ENCODE measurements at places on chromosomes 2 and 18.

- no peak for DNase-seq
Observed at GRCh38 chr2:217650716-217651360, 352.0 kb downstream of the TNS1 start.

- no peak for DNase-seq
Observed at GRCh38 chr2:44061876-44062275, 66.1 kb upstream of the LRPPRC start.

- DNase-seq = peak; percentile 30
Observed at GRCh38 chr2:191637182-191638078, 40.5 kb upstream of the NABP1 start.

- DNase-seq = no peak
Observed at GRCh38 chr2:42359304-42359964, 1.6 kb downstream of the COX7A2L start.

DNA sequence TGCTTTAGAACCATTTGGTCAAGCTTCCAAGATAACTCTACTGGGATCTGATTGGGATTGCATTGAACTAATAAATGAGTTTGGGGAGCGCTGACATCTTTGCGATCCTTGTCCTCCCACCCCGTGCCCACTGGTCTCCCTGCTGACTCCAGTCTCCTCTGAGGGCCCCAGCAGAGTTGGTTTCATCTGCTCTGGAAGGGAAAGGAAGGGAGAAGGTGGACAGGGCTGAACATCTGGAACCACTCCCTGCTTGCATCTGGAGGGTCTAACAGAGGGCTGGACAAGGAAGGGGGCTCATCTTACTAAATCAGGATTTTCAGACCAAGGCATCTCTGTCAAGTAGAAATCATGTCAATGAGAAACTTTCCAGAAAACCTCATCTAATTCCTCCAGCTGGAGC lies 12.8 kb downstream of the GBX2 start:
- DNase-seq = no peak

GRCh38 chr2:1837022-1837421 lies 92.7 kb upstream of the PXDN start:
- no peak for DNase-seq

DNA sequence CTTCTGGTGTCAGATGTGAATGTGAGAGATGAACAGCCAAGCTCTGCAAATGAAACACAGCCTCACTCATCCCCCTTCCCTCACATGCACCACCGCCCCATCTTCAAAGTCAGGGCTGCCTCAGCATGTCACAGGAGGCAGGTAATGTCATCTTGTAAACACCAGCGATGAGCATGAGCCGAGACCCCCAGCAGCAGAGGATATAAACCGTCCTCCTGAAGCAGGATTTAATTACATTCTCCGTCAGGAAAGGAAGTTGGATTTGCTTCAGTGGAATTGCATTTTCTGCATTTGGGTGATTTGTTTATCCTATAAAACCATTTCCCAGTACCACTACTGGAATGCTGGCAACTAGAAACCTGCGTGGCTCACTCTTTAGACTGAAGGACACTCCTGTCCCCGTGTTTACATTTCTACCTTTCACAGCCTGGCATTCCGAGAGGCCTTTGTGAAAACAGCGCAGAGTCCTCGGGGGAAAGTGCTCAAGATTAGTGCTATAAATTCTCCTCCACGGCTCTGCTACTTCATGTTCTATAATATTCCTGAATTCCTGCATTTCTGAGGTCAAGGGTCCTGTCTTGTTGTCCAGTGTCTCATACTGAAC lies 619.2 kb downstream of the IRS1 start:
- DNase-seq = no peak
